Activated CD8-positive, alpha-beta memory T cell treated with anti-CD3 and anti-CD28 coated beads for 4 hours (primary cell): ENCODE measurements at places on chromosomes 1 and 21.

DNA sequence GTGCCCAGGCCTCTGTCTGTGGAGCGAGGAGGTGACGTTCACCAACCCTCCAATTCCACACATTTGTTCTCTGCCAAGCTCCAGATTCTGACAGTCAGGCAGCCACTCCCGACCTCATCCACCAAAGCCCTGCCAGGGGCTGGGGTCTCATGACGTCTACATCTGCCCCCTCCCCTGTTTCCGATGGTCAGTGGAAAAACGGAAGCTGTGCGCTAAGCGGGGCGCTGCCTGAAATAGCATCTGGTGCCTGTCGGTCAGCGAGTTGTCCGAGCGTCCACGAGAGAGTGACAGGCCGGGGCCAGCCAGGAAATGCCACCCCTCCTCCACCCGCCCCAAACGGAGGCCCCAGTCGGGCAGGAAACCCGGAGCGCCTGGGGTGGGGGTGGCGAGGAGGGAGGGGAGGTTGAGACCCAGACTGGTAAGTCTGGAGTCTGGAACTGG lies 3.2 kb upstream of the TAL1 start:
- no peak for DNase-seq

- no peak for DNase-seq
These were observed 28.6 kb downstream of the ITPKB start for GRCh38 chr1:226710501-226710900.

DNA sequence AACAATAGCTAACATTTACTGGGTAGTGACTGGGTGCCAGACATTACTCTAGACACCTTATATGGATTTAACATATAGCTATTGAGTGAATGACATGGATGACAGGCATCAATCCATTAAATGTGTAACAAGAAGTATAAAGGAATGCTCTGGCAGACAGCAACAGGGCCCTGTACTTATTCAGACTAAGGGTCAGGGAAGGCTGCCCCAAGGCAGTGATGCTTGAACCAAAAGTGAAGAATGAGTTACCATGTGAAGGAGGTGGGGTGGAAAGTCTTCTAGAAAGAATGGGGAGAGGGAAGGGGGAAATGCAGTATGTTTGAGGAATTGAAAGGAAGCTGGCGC lies 8.3 kb upstream of the PTPRF start:
- DNase-seq = no peak

GRCh38 chr21:41641821-41642701 lies 124.8 kb downstream of the RIPK4 start:
- DNase-seq = no peak

- no peak for DNase-seq
These were observed 67.5 kb downstream of the TRIM11 start for GRCh38 chr1:228339059-228339704.

GRCh38 chr1:116961606-116962005 lies 40.0 kb upstream of the CD101 start:
- no peak for DNase-seq

GRCh38 chr1:61808968-61809367 lies 66.7 kb downstream of the PATJ start:
- DNase-seq = no peak

DNA sequence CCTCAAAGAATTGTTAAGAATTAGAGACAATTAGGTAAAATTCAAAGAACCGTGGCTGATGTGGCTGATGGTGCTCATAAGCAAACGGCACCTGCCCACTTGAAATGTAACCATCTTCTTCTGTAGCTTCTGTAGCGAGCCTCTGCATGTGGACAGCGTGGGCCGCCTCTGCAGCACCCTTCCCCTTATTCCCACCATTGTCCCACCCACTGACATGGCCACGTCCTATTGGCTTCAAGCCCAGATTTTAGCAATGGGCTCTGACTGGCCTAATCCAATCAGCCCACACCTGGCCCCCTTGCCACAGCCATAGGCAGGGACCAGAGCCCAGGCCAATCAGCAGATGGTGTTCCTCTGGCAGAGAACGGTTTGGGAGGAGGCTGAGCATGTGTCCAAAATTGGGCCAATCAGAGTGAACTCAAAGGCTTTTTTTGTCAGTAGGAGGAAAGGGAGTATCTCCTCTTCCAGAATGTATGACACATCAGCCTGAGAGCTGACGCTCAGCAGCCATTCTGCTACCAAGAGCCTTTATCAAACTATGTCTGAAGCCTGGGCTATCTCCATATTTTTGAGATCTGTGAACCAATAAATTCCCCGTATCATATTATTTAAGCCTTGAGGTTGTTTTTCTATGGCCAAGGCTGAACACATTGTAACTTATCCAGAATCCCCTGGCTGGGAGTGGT lies 518.5 kb downstream of the SMYD3 start:
- no peak for DNase-seq

DNA sequence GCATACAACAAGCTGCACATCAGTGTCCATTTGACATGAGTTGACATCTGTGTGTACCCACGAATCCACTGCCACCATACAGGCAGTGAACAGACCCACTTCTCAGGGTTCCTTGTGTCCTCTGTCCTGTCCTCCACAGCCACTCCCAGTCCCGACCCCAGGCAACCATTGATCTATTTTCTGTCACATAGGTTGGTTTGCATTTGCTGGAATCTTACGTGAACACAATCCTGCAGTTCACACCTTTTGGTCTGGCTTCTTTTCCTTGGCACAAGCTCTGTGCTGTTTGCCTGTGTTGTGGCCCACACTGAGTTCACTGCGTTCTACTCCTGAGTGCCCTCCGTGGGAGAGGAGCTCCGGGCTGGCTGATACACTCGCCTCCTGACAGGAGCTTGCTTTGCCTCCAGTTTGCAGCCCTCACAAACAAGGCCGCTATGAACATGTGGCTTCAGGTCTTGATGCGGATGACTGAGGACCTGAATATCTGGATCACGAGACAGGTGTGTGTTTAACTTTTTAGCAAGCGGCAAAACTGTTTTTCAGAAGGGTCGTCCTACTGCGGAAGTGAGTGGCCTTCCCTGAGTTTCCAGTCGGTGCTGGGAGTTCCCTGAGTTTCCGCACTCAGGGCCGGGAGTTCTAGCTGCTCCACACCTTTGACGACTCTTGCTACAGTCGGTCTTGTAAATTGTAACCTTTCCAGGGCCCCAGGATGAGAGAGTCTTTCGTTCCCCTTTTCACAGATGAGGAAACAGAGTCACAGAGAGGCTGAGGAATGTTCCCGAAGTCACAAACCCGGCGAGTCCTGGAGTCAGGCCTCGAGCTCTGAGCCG lies 13.0 kb upstream of the COL18A1 start:
- no peak for DNase-seq

- no peak for DNase-seq
These were observed 13.9 kb upstream of the IL6R start for GRCh38 chr1:154391086-154391770.

- DNase-seq = no peak
These were observed 559.8 kb upstream of the USP24 start for GRCh38 chr1:55775007-55775406.

DNA sequence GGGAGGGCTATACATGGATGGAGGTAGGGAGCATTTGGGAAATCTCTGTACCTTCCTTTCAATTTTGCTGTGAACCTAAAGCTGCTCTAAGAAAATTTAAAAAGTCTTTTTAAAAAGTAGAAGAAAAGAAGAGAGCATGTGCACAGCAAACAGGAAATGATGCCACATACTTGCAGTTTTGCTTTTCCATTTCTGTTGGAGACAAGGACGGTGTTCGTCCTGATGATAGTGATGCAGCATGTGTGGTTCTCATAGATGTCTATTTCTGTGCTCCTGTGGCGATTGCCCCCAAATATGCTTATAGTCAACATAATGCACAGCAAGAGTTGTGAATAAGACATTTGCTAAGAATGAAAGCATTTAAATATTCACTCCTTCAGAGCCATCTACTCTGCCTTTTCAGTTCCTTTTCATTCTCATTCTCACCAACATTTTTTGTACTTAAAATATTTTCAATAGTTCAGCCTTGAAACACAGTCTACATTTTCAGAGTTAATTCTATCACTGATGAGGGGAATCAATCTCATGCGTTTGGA lies 66.6 kb downstream of the LRRC8C start:
- DNase-seq = no peak

GRCh38 chr1:35222322-35223083 lies 29.6 kb upstream of the SFPQ start:
- DNase-seq = no peak

DNA sequence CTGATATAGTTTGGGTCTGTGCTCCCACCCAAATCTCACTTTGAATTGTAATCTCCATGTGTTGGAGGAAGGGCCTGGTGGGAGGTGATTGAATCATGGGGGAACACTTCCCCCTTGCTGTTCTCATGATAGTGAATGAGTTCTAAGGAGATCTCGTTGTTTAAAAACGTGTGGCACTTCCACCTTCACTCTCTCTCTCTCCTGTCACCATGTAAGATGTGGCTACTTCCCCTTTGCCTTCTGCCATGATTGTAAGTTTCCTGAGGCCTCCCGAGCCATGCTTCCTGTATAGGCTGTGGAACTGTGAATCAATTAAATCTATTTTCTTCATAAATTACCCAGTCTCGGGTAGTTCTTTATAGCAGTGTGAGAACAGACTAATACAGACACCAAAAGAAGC lies 40.4 kb downstream of the FRRS1 start:
- no peak for DNase-seq

GRCh38 chr1:201988601-201989000 lies 6.2 kb downstream of the RNPEP start:
- DNase-seq = no peak

- DNase-seq = no peak
These were observed 13.1 kb upstream of the COP1 start for GRCh38 chr1:176220100-176220689.

DNA sequence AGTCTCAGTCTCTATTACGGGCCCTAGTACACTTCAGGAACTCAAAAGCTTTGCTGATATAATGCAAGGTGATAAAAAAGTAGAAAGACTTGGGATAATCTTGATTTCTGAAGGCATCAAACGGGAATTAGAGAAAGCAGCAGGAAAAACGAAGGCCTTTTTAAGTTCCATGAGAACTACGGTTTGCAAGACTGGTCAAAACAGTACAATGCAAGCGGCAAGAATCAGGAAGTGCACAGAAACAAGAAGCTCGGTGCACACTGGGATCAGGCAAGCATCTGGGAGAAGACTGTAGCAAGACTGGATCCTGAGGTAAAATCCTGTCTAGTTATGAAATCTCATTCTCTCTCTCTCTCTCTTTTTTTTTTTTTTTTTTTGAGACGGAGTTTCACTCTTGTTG lies 28.6 kb downstream of the NTMT2 start:
- no peak for DNase-seq

GRCh38 chr1:156075775-156076204 lies 6.5 kb downstream of the MEX3A start:
- no peak for DNase-seq

GRCh38 chr21:32842146-32842545 lies 70.6 kb upstream of the PAXBP1 start:
- no peak for DNase-seq

DNA sequence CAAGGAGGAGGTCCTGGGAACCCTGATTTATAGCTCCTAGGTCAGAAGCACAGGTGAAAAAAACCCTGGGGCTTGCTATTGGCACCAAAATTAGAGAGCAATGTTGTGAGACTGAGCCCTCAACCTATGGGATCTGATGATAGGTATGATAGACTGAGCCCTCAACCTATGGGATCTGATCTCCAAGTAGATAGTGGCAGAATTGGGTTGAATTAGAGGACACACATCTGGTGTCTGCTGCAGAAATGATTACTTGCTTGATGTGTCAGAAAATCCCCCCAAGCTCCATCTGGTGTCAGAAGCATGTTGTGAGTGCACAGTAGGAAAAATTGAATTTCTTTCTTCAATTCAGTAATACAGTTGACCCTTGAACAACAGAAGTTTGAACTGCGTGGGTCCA lies 62.4 kb downstream of the MAP3K21 start:
- DNase-seq = no peak
